Heart left ventricle (tissue), 16 donors: ENCODE measurements at places on chromosomes 1 and 21. TPM values are rescaled to one million over a fixed set of nuclear protein-coding genes. Genes with fewer than 3 reads are reported as not detected.
A peak's percentile ranks its signal among the peaks of the same experiment; 100 is the strongest.

DNA sequence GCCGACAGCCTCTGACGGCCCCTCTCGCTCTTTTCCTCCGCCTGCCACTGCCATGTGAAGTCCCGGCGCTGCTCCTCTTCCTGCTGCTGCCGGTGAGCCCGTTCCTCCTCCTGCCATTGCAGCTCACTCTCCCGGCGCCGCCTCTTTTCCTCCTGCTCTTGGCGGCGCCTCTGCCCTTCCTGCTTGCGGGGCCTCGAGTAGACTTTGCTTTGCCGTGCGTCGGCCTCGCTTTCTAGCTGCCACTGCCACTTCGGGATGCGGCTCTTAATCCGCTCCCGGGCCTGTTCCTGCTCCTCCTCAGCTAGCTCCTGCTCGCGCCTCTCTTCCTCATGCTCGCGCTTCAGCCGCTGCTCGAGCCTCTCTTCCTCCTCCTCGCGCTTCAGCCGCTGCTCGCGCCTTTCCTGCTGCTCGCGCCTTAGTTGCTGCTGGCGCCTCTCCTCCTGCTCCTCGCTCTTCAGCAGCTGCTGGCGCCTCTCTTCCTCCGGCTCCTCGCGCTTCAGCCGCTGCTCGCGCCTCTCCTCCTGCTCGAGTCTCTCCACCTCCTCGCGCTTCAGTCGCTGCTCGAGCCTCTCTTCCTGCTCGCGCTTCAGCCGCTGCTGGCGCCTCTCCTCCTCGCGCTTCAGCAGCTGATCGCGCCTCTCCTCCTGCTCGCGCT lies 4.3 kb downstream of the TCHH start:
- H3K27ac ChIP-seq, result no peak overlapping the region
- no peaks in the 10 kb centered on the region for H3K36me3 ChIP-seq
- H3K27me3 ChIP-seq, result peaks cover 44% of the 10 kb centered on the region
- H3K4me3 ChIP-seq, result peak overlapping the region; percentile 41

DNA sequence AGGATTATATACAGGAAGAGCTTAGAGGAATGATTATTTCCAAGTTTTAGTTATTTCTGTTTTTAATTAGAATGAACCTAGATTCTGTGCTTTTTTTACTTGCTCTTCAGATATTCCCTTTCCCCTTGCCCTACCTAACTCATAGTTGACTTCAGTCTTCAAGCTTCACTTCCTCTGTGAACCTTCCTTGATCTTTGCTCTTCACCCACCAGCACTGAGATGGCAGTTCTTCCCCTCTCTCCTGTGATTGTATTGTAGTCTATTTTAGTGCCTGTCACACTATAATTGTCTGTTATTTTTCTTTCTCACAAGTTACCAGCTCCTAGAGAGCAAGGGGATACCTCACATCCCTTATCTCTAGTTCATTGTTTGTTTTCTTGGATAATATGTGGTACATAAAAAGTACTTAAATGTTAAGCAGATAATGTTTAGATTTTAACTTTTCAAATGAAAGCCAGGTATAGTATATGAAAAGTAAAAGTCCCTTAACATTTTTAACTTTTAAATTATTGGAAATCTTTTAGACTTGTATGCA lies 33.2 kb downstream of the KCTD3 start:
- no peak overlapping the region for H3K4me3 ChIP-seq
- no peaks in the 10 kb centered on the region for H3K27me3 ChIP-seq
- H3K4me1 ChIP-seq, result no peaks in the 10 kb centered on the region
- peaks cover 74% of the 10 kb centered on the region for H3K36me3 ChIP-seq
- H3K27ac ChIP-seq, result no peak overlapping the region

- DNase-seq, result no peak
- peaks cover 34% of the 10 kb centered on the region for H3K27me3 ChIP-seq
- H3K4me1 ChIP-seq, result no peaks in the 10 kb centered on the region
- H3K27ac ChIP-seq, result no peak overlapping the region
These were observed 154.4 kb upstream of the KLHDC7A start for GRCh38 chr1:18326211-18326897.

The WASF2 gene
- 63.4 TPM for total RNA-seq

The TGFBR3 gene
- 28.1 TPM for total RNA-seq

GRCh38 chr1:17201201-17202021 lies 3.5 kb upstream of the PADI1 start:
- H3K4me3 ChIP-seq, result no peak overlapping the region
- no peaks in the 10 kb centered on the region for H3K36me3 ChIP-seq
- H3K27me3 ChIP-seq, result peaks cover 21% of the 10 kb centered on the region
- no peaks in the 10 kb centered on the region for H3K4me1 ChIP-seq
- no peak for DNase-seq

DNA sequence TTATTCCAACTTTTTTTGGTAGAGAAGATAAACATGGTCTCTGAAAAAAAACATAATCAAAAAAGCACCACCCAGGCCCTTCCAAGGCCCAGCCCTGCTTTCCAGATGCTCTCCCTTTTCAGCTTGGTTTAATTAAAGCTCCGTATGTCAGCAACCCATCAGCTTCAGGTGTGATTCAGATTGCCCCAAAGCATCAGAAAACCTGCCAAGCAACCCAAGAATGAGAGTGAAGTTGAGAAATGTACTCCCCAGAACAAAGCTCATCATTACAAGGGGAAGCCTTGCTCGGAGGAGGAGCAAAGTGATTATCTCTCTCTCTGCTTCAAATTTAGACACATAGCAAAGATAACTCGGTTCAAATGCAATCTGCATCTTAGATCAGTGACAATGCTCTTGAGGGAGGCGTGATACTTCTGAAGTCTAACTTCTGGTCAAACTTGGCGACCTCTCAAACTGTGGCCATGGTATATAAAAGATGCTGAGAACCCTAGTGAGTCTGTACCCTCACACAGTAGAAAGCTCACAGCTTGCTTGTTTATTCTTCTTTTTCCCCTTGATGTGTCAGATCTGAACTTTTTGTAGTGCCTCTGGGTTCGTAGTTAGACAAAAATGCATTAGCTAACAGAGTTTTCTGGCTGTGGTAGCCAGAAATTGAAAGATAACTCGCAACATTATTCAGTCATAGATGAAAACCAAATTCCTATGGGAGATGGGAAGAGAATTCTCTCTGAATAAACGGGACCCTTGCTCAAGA lies 63.3 kb upstream of the ZC3H11B start:
- no peaks in the 10 kb centered on the region for H3K36me3 ChIP-seq
- no peaks in the 10 kb centered on the region for H3K27me3 ChIP-seq
- no peak overlapping the region for H3K27ac ChIP-seq
- no peak for DNase-seq

GRCh38 chr1:89865498-89866382 lies 44.9 kb downstream of the LRRC8D start:
- H3K27ac ChIP-seq, result no peak overlapping the region
- peaks cover 15% of the 10 kb centered on the region for H3K36me3 ChIP-seq
- no peaks in the 10 kb centered on the region for H3K27me3 ChIP-seq

GRCh38 chr21:35814858-35815619 lies 245.3 kb downstream of the SETD4 start:
- peaks cover 7% of the 10 kb centered on the region for H3K4me1 ChIP-seq
- no peak overlapping the region for H3K27ac ChIP-seq
- H3K36me3 ChIP-seq, result no peaks in the 10 kb centered on the region
- H3K27me3 ChIP-seq, result no peaks in the 10 kb centered on the region

The CDC42BPA gene
- 31.8 TPM for total RNA-seq

The PPP1R15B gene
- total RNA-seq, result 20.8 TPM

DNA sequence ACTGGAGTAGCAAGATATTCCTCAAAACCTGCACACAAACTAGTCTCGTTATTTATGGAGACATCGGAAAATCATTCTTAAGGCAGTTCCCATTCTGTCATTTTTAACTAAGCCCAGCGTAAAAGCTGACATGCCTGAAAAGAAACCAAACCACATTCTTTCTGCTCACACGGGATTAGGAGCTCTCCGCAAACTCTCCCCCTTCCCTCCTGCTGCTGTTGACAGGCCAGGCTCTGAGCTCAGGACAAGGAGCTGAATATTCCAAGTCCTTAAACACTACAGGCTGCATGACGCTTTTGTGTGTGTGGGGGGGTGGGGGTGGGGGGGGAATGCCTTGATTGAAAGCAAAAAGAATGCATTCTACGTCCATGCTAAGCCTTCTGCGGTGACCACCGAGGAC lies 5.2 kb downstream of the OLIG1 start:
- no peak overlapping the region for H3K4me3 ChIP-seq
- H3K4me1 ChIP-seq, result peaks cover 13% of the 10 kb centered on the region
- no peak for DNase-seq
- no peaks in the 10 kb centered on the region for H3K36me3 ChIP-seq
- H3K27ac ChIP-seq, result no peak overlapping the region
- H3K27me3 ChIP-seq, result peaks cover 74% of the 10 kb centered on the region

DNA sequence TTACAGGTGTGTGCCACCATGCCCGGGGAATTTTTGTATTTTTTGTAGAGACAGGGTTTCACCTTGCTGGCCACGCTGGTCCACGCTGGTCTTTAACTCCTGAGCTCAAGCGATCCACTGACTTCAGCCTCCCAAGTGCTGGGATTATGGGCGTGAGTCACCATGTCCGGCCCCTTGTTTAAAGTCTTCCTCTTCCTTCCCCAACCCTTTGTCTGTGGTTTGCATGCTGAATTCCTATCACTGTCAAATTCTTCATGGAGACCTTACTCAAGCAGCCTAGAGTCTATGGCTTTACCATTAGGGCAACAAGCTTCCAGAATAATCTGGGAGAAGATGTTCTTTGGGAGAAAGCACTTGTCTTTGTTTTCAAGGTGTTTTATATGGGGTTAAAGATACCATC lies 34.7 kb downstream of the B3GALT5 start:
- peaks cover 7% of the 10 kb centered on the region for H3K27me3 ChIP-seq
- H3K27ac ChIP-seq, result no peak overlapping the region
- DNase-seq, result no peak
- no peaks in the 10 kb centered on the region for H3K4me1 ChIP-seq
- no peaks in the 10 kb centered on the region for H3K36me3 ChIP-seq

DNA sequence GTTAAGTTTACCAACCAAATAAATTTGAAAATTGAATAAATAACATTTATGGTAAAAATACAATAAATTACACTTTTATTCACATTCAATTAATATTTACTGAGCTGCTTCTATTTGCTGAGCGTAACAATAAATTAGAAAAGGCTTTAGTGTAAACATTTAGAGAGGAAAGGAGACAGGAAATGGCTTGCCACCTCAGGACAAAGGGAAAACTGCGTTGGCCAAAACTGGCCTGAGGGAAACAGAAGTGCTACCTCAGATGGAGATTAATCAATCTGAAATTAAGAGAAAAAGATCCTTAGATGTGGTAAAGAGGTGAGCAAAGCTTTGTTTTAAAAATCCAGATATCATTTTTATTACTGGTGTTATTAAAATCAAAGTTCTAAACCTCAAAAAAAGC lies 128.0 kb downstream of the SLC44A5 start:
- no peaks in the 10 kb centered on the region for H3K36me3 ChIP-seq
- no peak overlapping the region for H3K4me3 ChIP-seq
- no peaks in the 10 kb centered on the region for H3K27me3 ChIP-seq
- no peaks in the 10 kb centered on the region for H3K4me1 ChIP-seq
- no peak overlapping the region for H3K27ac ChIP-seq
- DNase-seq, result no peak

DNA sequence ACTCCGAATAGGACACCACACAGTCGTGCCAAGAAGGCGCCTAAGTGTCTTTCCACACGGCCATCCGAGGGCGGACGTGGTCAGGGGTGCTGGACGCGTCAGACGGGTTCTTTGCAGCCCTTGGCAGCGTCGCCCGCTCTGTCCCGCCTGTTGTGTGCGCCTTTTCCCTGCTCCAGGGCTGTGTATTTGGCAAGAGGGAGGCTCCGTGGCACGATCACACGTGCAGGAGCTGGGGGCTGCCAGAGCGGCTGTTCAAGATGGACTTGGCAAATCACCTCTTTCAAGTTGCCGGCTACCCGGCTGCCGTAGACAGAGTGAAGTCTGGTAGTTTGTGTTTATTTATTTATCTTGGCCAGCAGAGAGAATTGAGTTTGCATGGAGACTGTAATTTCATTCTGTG lies 31.9 kb downstream of the PRKCZ start:
- no peaks in the 10 kb centered on the region for H3K27me3 ChIP-seq
- no peak for DNase-seq
- H3K27ac ChIP-seq, result no peak overlapping the region

- H3K27me3 ChIP-seq, result no peaks in the 10 kb centered on the region
- peak overlapping the region; percentile 86 for H3K27ac ChIP-seq
- no peak for DNase-seq
- no peak overlapping the region for H3K4me3 ChIP-seq
- H3K4me1 ChIP-seq, result peaks cover 100% of the 10 kb centered on the region
These were observed 7.3 kb downstream of the SKI start for GRCh38 chr1:2235300-2235998.

DNA sequence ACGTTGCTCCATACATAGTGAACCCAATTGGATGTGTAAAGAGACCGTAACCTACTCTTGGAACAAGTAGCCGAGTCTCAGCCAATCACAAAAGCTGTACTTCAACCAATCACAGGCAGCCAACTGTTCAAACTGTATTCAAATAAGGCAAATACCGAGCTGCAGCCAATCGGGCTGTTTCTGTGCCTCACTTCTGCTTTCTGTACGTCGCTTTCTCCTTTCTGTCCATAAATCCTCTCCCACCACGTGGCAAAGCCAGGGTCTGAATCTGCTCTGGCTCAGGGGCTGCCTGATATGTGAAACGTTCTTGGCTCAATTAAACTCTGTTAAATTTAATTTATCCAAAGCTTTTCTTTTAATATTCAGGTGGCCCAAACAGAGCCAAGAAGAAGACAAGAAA lies 210.3 kb downstream of the URB2 start:
- H3K27ac ChIP-seq, result no peak overlapping the region
- no peak overlapping the region for H3K4me3 ChIP-seq
- no peaks in the 10 kb centered on the region for H3K36me3 ChIP-seq
- no peak for DNase-seq
